ENCODE measurements at places on chromosomes 11 and 22.

GRCh38 chr11:107592813-107593212 lies 1.9 kb downstream of the ELMOD1 start:
- no peak for DNase-seq

GRCh38 chr11:1237128-1237580 lies 14.3 kb downstream of the MUC5B start:
- DNase-seq: no peak

DNA sequence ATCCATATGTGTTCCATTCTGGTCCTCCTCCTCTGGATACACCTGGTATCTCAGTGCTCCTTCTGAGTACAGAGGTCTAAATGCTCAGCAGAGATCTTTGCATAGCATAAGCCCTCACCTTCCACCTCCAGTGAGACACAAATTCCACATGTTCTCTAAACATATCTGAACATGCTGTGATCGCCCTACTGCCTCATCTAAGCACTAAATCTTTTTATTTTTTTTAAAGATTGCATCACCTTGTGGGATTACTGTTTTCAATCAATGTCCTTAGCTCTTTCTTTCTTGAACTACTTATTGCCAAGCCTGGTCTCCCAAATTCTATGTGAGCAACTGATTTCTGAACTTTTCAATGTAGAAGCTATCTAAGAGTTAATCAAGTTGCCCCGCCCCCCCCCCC lies 113.4 kb downstream of the TRPC6 start:
- DNase-seq: no peak

DNA sequence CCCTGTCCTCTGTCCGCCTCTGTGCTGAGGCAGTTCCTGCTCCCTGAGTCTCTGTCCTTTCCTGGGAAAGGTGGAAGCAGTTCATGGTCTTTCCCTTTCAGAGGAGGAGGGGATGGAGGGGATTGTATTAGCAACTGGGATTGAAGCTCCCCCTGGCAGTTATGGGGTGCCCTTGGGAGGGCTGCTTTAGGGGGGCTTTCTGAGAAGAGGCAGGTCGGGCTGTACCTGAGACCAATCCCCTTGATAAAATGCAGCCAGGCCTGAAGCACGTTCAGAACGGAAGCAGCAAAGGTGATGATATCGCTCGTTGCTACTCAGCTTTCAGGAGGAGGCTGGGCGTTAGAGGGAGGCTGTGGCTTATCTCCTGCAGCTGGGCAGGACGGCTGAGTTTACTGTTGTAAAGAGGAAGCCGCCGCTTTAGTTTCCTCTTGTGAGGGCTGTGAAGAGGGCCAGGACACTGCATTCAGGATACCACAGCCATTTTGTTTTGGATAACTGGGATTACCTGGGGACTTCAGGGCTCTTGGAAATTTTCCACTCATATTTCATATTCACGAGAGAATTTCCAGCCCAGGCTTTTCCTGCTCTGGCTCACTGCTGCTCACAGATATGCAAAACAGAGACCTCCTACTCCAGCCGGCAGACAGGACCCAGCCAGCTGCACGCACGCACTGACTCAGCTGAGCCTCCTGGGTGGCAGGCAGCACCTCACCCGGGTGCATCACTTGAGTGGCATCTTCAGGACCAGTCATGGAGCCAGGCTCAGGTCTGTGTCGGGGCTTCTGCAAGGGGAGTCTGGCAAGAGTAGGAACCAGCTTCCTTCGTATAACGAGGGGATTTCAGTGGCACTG lies 798 bp downstream of the AMPD3 start:
- no peak for DNase-seq

- no peak for DNase-seq
Measured at GRCh38 chr11:76007166-76007565, 192.2 kb downstream of the UVRAG start.

- DNase-seq: no peak
Measured at GRCh38 chr11:121522043-121522941, 69.5 kb upstream of the SORL1-AS1 start.

DNA sequence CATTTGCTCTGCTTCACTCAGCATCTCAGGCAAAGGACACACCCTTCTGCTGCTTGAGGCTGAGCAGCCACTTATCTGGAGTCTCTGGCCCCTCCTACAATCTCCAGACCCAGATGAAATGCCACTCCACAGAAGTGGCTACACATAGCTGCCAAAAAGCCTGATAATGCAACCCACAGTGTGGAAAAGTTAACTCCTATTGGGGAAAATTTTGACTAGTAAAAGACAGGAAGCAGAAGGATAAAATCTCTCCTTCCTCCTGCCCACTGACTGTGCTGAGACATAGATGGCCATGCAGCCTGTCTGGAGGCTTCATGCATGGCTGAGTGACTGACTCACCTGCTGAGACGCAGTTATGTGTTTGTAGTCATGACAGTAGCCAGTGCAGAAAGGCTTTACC lies 92.3 kb upstream of the TEAD1 start:
- no peak for DNase-seq

Data from HS-27A (cell line).